Activated T-cell treated with anti-CD3 and anti-CD28 coated beads, Interleukin-2, amount 50 U/mL, for 72 hours (primary cell): ENCODE measurements at places on chromosomes 7 and 10. TPM values are rescaled to one million over a fixed set of nuclear protein-coding genes. Genes with fewer than 3 reads are reported as not detected.

DNA sequence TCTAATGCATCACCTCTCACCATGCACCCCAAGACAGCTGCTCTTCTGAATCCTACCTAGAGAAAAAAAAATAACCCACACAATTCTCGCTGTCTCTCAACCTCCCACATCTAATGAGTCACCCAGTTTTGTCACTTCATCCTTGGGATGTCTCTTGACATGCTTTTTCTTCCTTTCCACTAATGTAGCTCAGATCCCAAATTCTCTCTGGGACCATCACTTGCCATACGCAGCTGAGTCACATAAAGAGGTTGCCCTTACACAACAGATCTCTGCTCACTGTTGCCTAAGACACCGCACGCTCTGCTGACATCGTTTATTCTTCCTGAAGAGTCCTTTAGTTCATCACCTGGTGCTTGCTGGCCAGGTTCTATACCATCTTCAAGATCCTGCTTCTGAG lies 606.0 kb upstream of the GALNT17 start:
- no peak for DNase-seq

Gene PRKAR2B
- total RNA-seq: 1.6 TPM

DNA sequence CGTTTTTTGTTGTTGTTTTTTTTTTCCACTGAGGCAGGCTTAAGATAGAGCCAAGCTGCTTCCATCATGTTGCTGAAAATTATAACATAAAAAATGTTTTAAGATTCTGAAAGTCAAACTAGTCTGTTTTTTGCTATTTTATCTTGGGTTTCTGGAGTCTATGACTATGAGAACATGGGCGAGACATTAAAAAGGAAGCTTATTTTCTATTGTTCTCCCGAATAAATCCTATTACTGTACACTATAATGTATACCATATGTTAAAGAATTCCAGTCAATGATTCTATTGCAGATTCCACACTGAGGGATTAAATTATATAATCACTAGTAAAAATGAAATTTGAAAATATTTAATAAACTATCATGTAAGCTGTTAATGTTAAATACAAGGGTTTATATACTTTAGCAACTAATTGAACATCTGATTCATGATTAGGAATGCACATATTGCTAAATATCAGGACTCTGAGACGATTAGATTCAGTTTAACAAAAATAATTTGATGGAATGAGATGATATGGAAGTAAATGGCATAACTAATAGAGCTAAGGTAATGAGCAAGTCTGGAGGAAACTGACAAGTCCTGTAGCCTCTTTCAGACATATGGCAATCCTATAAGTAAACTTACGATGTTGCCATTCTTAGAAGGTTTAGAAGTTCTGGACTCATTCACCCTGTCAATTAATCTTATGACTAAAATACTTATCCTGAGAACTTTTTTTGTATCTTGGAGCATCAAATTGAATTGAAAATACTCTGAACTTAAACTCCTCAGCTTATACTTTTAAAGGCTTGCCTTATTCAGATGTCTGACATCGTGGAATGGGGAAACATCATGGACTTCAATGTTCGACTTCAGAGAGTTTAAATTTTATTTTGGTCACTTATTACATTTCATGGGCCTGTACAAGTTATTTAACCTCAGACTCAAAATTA lies 294.8 kb upstream of the DGKB start:
- no peak for DNase-seq

DNA sequence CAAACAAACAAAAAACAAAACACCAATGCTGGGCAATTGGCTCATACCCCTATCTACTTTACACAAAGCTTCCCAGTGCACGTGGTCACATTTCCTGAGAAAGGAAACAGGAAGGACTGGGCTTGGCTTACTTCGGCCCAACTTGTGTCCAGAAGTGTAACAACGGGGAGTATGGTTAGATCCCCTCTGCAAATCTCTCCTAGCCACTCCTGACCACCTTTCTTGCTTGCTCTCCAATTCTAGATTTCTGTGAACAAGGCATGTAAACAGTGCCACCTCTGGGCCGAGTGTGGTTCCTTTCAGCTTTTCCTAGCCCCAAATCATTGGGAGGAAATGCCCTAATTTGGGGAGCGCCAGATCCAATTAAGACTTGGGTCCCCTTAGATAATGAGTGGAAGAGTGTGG lies 21.0 kb upstream of the FRAT2 start:
- no peak for DNase-seq

Gene CALCR
- not detected for total RNA-seq

GRCh38 chr7:108201766-108202165 lies 71.6 kb upstream of the LAMB4 start:
- DNase-seq: no peak

GRCh38 chr10:58384999-58385783 lies at the start of gene TFAM:
TSS of gene TFAM (plus strand) at chr10:58385410. CDS start at chr10:58385548, 138 bp downstream.
- DNase-seq: peak; percentile 96

Gene NEUROG3
- total RNA-seq: 0.39 TPM

Gene PPP1R17
- not detected for total RNA-seq

GRCh38 chr10:87771871-87772500 lies 46.0 kb downstream of the ATAD1 start:
- DNase-seq: no peak

DNA sequence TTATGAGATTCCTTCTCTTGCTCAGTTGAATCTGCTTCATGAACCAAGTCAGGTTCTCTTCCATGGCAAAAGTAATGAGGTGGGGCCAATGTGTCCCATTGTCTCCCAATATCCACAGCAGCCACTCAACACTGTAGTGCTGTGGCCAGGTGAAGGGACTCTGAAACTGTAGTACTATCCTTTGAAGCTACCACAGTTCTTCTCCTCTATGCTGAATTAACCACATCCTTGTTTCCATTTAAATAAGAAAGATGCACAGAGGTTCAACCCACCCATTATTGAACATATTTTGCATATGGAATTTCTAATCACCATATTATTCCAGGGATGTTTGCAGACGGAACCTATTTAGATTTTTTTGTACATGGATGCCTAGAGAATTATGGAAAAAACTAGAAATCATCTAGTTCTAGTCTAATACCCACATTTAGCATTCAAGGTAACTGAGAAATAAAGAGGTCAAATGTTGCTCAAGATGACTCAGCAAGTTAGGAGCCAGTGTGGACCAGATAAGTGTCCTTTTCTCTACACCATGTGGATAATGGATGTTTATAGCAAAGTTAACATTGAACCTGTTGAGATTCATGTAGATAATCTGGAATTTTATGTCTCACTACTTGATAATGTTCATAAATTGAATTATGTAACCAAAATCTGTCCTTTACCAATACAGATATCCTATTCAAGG lies 64.5 kb downstream of the LRRTM3 start:
- DNase-seq: no peak

- no peak for DNase-seq
Measured at GRCh38 chr10:88557256-88557655, 25.9 kb downstream of the RNLS start.

- no peak for DNase-seq
Measured at GRCh38 chr10:132335189-132336063, 3.4 kb downstream of the LRRC27 start.

DNA sequence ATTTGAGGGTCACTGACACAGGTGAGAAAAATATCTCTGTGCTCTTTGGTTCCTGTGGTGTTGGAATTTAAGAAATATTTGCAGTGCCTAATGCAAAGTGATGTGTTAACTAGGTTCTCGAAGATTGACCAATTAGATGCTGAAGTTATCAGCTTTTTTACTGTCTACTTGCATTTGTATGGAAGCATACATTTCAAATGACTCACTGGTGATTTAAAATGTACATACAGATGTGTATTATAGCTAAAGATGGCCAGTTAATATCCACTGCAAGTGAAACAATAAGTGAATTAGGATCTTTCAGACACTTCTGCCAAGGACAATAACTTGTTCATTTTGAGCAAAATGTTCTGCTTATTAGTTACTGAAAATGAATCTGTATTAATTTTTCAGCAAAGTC lies 205.0 kb downstream of the FANK1 start:
- no peak for DNase-seq

GRCh38 chr10:17022896-17023295 lies 106.7 kb downstream of the CUBN start:
- no peak for DNase-seq

Gene CYP2C19
- total RNA-seq: 0.42 TPM

GRCh38 chr7:37590824-37591223 lies 92.7 kb upstream of the GPR141 start:
- DNase-seq: no peak

Gene VENTX
- 0.21 TPM for total RNA-seq

GRCh38 chr10:67668448-67668847 lies 27.5 kb downstream of the CTNNA3 start:
- no peak for DNase-seq
